ENCODE measurements at places on chromosomes 4 and X.

DNA sequence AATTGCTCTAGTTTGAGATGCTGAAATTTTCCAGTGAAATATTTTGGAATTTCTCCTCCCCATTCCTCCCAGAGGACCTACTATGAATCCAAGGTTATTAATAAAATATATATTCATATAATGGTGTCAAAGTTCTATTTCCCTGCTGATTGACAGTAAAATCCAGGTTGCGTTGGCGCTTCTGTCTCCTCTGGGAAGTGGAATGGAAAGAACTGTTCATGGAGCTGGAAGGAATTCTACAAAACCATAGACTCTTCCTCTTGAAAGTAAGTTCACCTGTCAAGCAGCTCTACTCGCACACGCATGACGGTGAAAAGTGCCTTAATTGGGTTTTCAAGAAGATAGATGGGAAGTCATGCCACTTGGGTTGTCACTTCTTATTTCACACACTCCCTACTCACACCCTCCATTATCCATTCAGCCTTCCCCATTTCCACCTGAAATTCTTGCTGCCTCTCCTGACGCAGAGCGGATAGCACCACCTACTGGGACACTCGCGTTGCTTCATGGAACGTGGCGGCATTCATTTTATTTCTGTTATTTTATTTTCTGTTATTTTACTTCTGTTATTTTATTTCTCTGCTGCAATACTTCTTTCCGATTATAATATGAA lies 351.6 kb downstream of the NLGN4X start:
- DNase-seq, result no peak

DNA sequence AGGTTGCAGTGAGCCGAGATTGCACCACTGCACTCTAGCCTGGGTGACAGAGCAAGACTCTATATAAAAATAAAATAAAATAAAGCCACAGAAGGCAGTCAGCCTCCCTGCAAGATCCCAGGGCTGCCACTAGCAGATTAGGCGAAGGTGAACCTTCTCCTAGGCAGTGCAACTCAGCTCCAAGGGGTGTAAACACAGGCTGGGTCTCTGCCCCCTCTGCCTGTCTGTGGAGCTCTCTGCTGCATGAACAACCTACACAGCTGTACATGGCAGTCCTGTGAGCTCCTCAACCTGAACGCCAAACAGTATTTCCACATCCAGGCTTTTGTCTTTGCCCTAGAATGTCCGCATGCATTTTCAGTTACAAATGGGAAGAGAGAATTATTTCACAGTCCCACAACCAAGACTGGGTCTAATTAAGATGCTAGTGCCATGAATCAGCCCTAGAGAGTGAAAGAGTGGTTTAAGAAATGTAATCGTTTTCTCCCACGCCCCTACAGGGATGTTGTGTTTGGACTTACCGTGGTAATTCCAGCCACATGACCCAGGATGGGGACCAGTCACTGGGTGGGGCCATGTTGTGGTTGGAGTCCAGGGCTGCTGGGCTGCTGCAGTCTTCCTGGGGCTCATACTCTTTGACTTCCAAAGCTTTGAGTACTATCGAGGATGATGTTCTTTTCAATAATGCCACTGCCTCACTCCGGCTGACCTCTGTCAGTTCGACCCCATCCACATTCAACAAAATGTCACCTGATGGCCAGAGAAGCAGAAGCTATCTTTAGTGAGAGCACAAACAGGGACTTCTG lies 99.0 kb downstream of the FIP1L1 start:
- no peak for DNase-seq

DNA sequence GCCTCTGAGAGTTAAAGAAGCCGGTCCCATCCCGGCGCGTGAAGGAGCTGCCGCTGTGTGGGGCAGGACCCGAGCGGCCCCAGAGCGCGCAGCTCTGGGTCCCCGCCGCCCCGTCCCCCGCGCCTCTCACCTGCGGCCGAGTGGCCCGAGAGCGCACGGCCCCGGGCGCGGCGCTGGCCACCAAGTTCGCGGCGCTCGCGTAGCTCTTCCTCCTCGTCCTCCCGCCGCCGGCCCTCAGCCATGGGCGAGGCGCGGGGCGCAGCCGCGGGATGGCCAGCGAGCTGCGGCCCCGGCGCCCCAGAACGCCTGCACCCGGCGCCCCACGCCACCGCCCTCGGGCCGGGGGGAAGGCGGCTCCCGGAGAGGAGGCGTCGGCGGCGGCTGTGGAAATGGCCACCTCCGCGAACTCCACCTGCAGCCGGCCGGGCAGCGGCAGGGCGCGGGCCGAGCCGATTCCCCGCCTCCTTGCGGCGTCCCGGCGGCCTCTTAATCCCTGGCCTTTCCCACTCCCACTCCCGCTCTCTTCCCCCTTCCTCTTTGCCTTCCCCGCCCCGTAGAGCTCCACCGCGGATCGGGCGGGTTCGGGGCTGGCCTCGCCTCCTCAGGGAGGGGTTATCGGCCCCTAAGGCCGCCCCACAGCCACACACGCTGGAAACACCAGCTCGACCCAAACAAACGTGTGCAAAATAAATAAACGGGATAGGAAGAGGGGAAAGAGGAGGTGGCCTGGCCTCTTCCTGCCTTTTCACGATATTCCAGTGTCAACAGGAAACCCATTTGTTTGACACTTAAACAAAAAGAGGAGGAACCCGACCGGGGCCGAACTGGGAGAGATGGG lies at the start of gene SH3D19:
TSS of gene SH3D19 (minus strand) at position 495 of the 838 bp plus-strand sequence. CDS start at position 242, 253 bp downstream.
- no peak for DNase-seq

- no peak for DNase-seq
Observed at GRCh38 chrX:32998776-32999175, 212.6 kb downstream of the DMD start.

GRCh38 chrX:10310511-10310910 lies 153.7 kb downstream of the CLCN4 start:
- DNase-seq, result no peak

DNA sequence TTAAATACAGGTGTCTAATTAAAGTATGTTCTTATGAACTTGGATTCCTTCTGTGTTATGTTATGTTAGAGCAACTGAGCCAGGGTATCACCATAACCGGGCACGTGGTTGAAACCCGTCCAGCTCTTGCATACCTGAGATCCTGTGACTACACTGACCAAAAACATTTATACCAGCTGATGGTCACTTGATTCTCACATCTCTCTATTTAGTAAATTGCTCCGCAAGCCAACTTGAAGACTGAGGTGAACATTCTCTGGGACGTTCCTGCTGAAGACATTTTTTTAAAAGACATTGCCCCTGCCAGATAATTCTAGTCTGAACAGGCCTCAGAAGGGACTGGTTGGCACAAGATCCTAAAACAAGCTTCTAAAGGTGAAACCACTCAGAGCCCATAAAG lies 550.0 kb upstream of the DIPK2B start:
- DNase-seq, result no peak

DNA sequence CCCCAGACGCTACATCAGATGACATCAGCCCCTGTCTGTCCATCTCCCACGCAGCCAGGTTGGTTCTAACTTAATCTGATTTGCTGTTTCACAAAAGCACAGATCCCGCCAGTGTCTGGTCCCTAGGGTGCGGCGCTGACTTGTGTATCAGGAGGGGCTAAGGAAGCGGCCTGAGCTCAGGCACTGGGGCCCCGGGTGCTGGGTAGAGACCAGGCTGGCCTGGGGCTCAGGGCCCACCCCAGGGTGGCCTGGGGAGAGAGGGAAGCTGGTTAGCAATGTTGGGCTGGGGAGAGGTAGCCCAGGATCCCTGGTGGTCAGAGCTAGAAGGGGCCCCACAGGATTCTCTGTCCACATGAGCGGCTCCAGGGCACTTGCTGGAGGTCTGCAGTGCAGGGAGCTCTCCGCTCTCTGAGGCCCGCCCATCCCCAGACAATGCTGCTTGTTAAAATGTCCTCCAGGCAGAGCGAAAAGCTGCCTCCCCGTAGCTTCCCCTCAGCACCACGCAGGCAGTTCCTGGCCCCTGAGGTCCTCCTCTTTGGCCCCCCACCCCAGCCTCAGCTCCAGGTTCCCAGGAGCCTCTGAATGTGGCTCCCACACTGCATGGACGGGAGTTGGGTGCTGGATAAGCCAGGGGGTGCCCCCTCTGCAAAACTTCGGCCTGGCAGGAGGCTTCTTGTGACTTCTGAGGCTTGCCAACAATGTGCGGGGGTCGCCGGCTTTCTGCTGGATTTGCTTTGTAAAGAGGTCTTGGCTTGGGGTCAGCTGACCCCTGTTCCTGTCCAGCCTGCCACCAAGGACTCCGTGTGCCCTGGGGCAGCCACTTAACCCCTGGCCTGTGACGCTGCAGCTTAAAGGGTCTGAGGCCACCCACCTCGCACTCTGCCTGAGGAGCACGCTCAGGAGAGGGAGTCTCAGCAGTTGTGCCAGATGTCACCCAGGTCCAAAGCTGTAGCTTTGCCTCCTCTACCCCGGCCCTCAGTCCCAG lies 112.9 kb downstream of the CPZ start:
- no peak for DNase-seq

GRCh38 chr4:181760560-181760959 lies 482.6 kb upstream of the TENM3 start:
- DNase-seq, result no peak

- DNase-seq, result no peak
Observed at GRCh38 chrX:71482228-71482958, 50.5 kb upstream of the OGT start.

GRCh38 chr4:30722092-30722358 lies 1.9 kb downstream of the PCDH7 start:
- DNase-seq, result no peak

- DNase-seq, result no peak
Observed at GRCh38 chrX:45623266-45623665, 422.6 kb upstream of the DIPK2B start.

GRCh38 chr4:159048166-159048886 lies 54.6 kb upstream of the RAPGEF2 start:
- DNase-seq, result no peak

GRCh38 chr4:153081006-153081580 lies 123.2 kb upstream of the TRIM2 start:
- no peak for DNase-seq

GRCh38 chrX:7316887-7317286 lies 168.9 kb upstream of the PUDP start:
- no peak for DNase-seq

- DNase-seq, result no peak
Observed at GRCh38 chr4:2284934-2285612, 23.2 kb upstream of the MXD4 start.

- no peak for DNase-seq
Observed at GRCh38 chrX:10833299-10834169, 213.1 kb upstream of the MID1 start.

DNA sequence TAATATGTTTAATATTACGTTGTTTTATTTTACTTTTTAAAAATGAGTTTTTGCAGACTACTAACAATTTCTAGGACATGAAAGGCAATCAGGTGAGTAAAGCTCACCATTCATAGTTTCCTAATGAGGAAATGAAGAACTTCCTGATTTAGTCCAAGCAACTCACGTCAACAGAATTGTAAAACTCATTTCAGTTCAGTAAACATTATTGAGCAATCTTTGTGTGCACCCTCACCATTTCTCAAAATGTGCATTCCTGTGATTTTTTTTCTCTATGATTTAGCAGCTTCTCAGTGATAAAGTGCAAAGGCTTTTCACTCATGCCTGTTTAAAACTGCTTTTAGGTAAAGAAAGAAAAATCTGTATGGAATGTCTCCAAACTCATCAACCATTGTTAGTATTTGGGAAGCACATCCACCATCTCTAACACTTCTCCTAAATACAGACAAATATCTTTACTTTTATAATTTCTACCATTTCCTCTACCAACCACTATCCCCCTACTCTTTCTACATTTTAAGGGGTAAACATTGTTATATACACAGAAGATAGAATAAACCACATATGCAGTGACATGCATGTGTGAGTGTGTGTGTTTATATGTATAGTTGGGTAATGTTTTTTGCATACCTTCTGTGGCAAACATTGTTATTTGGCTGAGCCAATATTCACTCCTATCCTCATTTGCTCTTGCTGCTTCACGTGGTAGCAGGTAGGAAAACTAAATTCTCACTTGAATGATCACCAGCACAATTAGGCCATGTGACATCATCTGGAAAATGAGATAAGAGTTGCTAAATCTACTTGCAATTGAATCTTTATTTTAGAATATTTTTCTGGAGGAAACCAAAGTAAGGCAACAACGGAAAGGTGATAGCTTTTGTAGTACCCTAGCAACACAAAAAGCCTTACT lies 54.7 kb upstream of the PRDM8 start:
- no peak for DNase-seq

- DNase-seq, result no peak
Observed at GRCh38 chr4:42654631-42655268, 2.2 kb downstream of the ATP8A1 start.

DNA sequence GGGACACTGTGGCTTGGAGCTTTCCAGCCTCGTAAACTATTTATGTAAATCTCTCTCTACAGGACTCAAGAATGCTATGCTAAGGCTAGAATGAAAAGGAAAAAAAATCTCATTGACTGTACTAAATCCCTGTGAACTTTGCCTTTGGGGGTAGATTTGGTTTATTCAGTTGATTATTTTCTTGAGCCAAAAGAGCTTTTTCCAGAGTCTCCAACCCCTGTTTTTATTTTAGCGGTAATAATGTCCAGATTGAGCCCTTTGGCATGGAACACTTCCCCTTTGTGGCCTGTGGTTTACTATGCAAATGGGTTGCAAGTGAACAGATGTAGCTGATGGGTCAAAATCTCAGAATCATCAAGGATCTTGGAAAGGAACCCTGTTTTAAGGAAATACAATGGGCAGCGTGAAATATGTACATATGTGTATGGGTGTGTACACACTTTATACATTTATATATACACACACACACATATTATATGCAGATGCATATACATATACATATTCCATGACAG lies 72.9 kb downstream of the FAM9B start:
- no peak for DNase-seq

DNA sequence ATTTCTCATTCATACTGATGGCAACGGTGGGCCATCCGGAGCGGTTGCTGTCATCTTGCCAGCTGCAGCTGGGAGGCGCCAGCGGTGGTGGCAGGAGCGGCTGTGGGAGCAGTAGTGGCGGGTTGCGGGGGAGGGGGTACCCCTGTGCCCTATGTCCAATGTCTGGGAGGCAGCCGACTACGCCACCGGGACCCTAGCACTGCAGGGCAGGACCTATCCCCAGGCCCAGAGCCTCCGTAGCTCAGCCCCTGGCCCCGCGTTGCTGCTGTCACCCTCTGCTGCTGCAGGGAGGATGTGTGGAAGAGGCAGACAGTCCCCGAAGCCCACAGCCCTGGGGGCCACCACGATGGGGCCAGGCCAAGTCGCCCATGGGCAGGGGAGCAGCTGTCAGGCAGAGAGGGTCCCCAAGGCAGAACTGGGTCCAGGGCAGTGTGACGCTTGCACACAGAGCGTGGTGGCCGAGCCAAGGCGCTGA lies 10.0 kb upstream of the SPP1 start:
- DNase-seq, result no peak

DNA sequence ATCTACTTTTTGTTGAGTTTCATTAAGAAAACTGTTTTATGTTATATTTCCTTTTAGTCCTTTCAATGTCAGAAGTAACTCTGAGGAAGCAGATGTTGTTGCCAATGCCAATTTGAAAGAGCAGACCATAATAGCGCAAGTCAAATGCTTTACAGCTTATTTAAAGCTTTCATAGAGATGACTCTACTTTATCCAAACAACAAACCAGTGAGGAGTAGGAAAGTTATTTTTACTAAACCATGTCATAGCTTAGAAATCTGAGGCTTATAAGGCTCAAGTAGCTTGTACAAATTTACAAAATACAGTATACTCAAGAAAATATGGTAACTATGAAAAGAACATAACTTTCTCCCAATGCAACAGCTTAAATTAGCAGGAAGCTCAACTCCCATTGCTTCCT lies 40.1 kb upstream of the SPOCK3 start:
- DNase-seq, result no peak

All from stimulated activated CD8-positive, alpha-beta memory T cell treated with anti-CD3 and anti-CD28 coated beads, Interleukin-7, amount 100 ng/mL, for 1 hour (primary cell).